ENCODE measurements at places on chromosomes 12 and 14.

- DNase-seq, result no peak
Observed at GRCh38 chr14:105217774-105218173, 30.6 kb upstream of the BTBD6 start.

GRCh38 chr12:57715786-57716185 is 21.9 kb downstream of the OS9 start:
- no peak for DNase-seq

DNA sequence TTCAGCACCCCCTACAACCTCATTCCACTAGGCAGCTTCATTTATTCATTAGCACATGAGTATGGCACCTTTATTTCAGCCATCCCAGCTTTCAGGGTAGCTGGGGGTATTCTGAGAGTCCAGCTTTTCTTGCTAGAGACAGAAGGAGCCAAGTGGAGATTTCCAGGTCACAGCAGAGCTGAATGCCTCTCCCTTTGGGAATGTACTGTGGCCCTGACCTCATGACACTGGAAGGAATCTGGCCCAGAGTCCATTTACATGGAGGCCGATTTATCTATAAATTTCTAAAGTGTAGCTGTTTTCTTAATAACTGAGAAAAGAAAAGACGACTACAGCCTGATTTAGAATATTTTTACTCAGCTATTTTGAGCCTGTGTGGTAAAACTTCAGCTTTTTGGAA is 47.2 kb upstream of the JDP2 start:
- DNase-seq, result no peak

- DNase-seq, result no peak
Observed at GRCh38 chr12:88251798-88252197, 109.7 kb downstream of the TMTC3 start.

- DNase-seq, result no peak
Observed at GRCh38 chr14:20970647-20970982, 15.3 kb downstream of the RNASE2 start.

DNA sequence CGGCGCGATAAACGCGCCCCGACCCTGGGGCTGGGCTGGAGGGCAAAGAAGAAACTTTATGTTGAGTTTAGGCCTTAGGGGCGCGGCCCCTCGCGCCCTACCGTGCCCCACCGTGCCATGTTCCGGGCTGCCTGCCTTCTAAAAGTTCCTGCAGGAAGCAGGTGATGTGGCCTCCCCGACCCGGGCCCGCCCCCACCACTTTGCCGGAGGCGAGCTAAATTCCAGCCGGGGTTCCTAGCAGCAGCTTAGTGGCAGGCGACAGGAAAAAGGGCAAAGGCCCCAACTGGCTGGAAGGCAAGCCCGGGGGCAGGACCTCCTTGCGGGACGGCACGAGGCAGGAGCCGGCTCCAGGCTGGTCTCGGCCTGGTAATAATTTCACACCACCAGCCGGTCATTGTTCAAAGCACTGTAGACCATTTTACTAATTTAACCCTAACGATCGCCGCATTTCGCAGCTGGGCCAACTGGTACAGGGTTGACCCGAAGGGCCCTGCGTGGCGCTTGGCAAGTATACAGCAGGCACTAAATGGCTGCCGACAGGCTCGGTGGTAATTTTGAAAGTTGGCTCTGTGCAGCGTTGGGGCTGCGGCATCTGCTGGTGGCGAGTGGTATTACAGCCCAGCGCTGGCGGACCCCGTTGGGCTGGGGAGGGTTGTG is 895 bp upstream of the CCDC88C start:
- peak; percentile 50 for DNase-seq

DNA sequence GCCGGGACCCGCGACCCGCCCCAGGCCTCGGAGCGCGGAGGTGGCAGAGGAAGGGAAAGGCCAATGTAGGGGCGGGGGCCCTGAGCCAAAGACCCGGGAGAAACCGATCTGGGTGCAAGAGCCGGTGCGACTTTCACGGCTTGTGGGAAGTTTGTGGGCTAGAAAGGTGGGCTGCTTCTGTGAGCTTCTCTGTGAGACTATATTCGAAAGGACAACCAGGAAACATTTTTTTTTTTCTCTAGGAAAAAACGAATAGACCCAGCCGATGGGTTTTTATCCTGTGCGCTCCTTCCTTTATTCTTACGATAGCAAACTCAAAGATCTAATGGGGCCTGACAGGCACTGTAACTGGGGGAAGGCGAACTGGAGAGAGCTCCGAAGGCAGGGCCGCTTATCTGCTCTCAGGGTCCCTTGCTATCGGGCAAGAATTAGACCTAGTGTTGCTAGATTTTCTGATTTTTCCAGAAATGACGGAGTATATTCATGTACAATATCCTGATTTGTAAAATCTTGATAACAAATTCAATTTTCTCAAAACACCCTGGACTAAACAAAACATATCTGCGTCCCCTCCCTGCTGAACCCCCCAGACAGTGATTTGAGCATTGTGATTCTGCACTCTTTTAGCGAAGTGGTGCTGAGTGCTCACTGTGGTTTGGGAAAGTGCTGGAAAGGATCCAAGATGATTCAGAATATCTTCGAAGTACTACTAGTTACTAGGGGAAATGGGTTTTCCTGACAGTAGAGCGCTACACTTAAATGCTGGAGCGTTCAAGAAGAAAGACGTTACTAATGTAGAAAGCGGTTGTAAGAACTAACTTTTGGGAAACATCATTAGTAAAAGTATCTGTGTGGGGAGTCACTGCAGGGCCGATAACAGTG is 563 bp upstream of the STXBP6 start:
- peak; percentile 75 for DNase-seq

DNA sequence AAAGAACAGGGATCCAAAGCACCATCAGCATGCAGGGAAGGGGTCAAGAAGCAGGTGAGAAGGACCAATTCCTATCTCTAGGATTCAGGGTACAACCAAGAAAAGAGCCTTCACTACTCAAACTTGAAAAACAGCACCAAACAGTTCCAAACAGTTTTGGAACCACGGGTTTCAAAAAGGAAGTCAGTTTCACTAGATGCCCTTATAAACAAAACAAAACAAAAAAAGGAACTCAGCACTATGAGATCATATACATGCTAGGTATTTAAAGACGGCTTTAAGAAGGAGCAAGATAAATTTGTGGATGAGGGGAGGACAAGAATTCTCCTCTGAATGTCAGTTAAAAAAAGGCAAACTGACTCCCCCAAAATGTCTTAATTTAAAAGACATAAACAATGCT is 6.0 kb downstream of the INSM2 start:
- DNase-seq, result no peak

DNA sequence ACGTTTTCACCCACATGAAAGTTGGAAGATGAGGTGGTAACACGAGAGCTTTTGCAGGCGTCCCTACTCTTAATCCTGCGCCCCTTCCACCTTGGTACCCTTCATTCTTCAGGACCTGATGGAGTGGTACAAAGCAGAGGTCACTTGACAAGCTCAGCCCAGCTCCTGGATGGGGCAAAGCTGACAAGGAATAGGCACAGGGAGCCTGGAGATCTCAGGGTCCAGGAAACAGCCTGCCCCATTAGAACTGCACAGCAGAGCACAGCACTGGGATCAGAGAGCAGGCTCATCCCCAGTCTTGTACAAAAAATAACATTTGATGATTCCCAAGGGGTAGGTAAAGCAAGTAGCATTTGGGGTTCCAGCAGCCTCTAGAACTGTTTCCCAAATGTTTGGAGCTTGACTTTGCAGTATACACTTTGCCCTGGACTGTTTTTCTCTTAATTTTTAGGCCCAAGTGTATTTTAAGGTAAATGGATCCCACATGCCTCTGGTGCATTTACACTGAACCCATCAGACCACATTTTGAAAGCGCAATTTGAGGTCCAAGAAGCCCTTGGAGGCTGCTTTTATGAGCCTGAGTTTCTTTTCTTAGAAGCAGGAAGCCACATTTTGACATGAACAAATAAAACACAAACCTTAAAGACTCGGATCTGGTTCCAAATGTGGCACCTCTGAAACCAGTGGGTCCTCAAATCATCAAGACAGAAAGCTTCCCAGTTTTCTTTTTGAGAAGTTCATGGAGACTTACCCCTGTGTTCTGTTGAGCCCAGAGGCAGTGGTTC is 633 bp downstream of the TC2N start:
- no peak for DNase-seq

DNA sequence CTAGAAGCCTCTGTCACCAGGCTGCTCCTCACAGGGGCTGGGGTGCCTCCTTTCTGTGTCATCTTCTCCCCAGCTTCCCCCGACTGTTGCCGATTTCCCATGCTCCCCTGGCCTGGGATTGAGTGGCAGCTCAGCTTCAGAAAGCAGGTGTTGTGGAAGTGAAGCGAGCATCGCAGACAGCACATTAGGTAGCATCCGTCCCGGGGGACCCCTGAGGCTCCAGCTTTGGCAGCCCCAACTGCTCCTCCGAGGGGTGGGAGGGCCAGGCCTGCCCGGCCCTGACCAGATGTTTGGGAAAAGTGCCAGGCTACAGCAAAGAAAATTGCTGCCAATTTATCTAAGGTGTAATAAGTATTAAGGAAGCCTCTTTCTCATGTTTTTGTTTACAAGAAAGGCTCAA is 1045.6 kb downstream of the BCL11B start:
- no peak for DNase-seq

- DNase-seq, result peak; percentile 99
Observed at GRCh38 chr12:104219361-104219892, 3.8 kb downstream of the TXNRD1 start.

DNA sequence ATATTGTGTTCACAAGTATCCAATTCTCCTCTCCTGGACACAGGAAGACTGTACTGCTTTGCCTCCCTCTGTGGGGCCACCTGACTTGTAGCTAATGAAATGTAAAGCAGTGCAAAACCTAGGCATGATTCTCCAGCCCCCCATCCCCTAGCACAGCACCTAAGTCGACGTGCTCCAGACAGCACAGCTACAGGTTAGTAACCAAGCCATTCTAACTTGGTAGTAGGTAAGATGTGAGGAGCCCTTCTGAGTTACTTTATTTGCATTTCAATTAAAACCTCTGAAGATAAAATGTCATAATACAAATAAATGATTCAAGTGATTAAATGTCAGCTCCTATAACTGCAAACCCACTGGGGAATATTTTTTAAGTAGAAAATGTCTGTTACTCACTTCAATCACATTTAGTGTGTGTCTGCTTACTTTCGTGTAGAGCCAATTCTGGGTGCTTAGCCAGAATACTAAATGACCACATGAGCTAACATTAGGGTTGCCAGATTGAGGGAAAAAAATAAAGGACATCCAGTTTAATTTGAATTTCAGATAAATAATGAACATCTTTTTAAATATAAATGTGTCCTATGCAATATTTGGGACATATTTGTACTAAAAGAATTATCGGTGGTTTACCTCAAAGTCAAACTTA is 64.8 kb upstream of the HIF1A start:
- DNase-seq, result no peak

DNA sequence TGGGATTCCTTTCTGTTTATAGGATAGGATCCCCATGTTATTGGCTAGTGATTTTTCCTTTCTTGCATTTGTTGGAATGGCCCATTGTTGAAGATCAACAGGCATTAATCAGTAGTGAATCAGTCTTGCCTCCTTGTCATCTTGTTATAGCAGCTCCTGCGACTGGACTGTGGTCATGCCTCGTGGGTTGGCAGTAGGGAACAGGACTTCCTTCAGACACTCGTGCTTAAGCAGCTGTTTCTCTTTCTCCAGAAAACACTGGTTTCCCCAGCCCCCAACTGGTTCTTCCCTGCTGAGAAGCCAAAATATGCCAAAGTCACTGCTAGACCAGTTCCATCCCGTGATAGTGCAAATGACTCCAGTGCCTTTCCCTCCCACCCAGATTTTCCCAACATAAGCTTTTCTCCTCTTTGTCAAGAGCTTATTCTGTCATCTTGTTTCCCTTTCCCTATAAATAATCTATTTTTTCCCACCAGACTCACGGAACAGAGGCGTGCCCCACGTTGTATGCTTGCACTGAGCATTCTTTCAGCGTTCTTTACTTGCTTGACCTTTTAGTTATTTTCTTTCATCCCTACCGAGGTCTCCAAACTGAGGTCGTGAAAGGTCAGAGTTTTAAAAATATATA is 83.5 kb downstream of the SAMD4A start:
- peak; percentile 66 for DNase-seq

- no peak for DNase-seq
Observed at GRCh38 chr12:62284749-62285148, 24.5 kb downstream of the USP15 start.

DNA sequence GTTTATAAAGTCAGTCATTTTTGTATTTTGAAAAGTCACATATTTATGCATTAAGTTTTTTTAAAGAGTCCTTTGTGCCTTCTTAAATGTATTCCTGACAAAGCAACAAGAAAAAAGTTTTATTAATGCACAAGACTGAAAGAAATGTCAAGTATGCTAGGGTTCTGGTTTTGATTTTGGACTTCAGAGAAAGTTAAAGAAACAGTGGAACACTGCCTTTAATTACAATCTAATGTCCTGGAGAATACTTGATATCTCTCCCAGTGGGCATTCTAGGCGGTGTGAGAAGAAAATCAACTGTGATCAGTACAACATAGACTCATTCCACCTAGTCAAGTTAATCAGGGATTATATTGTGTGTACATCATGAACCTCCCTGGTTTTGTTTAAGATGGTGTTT is 49.9 kb downstream of the PRICKLE1 start:
- DNase-seq, result no peak

DNA sequence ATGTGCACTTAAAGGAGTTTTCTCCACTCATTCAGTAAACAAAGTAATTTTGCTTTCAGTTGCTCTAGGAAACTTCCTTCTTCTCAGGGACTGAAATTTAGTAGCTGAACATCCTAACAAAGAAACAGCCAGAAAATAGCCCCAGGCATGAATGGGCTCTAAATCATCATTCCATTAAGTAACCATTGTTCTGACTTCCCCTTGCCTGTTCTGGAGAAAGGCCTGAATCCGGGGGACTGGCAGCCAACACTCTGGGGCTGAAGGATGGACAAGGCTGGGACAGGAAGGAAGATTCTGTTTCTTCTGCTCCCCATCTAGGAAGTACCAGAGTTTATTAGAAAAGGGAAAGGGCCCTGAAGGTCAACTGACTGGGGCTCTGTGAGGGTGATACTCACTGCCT is 104.5 kb downstream of the ESRRB start:
- no peak for DNase-seq

- peak; percentile 60 for DNase-seq
Observed at GRCh38 chr12:105906561-105906960, 232.2 kb downstream of the NUAK1 start.

- DNase-seq, result no peak
Observed at GRCh38 chr12:62847709-62848108, 87.2 kb downstream of the PPM1H start.

- no peak for DNase-seq
Observed at GRCh38 chr12:1842183-1842904, 22.0 kb downstream of the LRTM2 start.

DNA sequence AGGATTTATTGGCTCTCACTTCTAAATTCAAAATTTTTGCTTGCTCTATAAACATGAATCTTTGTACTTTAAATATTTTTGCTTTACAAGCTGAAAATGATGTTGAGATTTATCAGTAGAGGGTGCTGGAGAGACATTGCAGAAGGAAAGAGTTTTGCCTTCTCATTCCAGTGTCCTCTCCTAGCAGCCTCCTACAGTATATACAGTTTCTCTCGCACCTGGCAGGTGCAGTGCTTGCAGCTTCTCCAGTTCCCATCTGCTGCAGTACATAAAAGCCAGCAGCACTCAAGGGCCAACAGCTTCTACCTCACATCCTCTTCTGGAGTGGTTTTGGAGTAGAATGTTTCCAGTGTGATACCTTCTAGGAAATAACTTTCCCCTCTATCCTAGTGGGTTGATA is 601.8 kb upstream of the ATXN7L3B start:
- no peak for DNase-seq

All from fibroblast of pulmonary artery (primary cell).